ENCODE measurements at places on chromosomes 3 and 15.

GRCh38 chr3:143627336-143627735 lies 220.9 kb downstream of the SLC9A9 start:
- DNase-seq, result no peak

DNA sequence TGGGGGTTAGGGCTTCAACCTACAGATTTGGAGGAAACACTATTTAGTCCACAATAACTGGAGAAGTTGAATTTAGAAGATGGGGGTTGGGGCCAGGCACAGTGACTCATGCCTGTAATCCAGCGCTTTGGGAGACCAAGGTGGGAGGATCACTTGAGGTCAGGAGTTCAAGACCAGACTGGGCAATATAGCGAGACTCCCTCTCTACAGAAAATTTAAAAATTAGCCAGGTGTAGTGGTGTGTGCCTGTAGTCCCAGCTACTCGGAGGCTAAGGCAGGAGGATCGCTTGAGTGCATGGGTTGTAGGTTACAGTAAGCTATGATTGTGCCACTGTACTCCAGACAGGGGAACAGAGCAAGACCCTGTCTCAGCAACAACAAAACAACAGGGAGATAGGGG lies 5.0 kb upstream of the DYNLT2B start:
- no peak for DNase-seq

DNA sequence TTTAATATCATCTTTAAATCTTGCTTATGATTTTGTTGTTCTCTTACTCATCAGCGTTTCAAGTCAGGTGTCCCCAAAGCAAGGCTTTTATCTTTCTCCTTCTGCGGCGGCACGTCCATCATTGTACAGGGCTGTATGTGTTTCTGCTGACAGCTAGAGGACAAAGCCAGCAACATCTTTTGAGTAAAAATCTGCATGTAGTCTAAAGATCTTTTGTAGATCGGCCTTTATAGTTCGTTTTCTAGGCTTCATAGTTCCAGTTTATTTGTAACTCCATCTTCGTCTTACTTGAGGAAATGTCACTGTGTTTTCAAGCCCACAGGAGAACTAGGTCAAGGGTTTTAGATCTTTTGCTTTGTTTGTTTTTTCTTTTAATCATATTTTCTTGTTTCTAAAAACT lies 211.4 kb upstream of the TOPAZ1 start:
- no peak for DNase-seq

GRCh38 chr3:172009803-172010202 lies 29.6 kb upstream of the FNDC3B start:
- no peak for DNase-seq

DNA sequence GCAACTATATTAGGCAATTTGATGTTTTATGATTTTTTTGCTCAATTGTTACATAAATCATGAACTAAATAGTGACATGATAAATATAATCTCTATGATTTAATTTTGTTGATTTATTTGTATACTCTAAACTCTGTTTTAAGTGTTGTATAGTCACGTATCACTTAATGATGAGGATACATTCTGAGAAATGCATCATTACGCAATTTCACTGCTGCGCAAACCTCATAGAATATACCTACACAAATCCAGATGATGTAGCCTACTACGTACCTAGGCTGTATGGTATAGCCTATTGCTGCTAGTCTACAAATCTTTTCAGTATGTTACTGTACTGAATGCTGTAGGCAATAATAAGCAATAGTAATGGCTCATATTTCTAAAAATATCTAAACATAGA lies 1029.8 kb downstream of the SI start:
- no peak for DNase-seq

- peak; percentile 33 for DNase-seq
Observed at GRCh38 chr3:187679638-187680396, 9.6 kb upstream of the SST start.

GRCh38 chr3:197753263-197753662 lies 3.6 kb downstream of the FYTTD1 start:
- DNase-seq, result no peak

DNA sequence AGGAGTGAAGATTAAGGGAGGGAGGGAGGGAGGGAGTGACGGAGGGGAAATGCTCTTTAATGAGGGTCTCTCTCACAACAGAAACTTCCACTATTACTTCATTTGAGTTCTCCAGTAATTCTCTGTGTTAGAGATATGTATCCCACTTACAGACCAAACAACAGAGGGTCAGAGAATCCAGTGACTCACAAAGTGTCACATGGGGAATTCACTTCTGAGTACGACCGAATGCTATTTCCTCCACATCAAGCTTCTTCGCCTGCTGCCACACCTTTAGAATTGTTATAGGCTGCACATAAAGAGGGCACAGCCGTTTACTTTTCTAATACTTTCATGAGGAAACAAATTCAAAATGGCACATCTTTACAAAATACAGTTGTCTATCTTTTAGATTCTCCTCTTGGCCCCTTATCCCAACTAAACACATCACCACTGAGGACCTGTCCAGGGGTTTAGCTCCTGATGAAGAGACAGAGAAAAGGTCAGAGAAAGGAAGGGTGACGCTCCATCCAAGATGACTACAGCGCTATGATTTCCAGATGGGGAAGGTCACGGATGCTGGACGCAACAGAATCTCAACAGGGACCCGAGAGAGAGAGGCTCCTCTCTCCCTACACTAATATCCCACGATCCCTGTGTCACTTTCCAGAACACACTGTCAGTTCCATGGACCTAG lies 119.0 kb downstream of the XXYLT1 start:
- no peak for DNase-seq

DNA sequence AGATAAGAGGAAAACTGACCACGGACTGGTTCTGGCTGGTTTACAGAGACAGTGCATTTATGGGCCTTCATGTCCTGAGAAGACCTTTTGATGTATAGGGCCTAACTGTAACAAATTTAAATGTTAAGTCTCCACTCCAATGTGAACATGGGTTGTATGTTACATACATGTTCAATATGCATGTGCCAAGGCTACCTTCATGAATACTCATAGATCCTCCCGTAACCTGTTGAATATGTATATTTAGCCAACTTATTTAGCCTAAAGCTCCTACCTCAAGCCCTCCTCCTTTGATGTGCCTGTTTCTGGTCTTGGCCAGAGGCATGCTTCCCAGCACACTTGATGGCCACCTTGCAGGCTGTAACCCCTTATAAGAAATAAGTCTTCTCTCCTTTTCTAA lies at the start of gene OR5H2:
OR5H2 (plus strand) TSS at position 301 of the 400 bp plus-strand sequence. CDS start 398 bp downstream, outside the sequence.
- DNase-seq, result no peak

DNA sequence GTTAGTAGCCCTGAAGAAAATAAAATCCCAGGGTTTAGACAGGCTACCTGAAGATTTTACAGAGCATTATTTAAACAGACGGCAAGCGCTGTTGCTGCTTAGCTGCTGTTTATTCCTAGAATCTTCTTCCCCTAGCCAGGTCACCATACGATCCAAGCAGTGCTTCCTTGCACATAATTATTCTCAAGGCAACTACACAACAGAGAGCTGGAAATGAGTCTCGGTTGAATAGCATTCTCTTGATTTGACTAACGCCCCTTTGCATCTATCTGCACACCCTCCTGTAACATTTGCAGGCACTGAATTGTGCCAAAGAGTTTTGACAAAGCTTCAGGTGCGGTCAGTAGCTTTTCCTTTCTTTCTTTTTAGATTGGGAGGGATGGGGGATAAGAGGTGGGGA lies 564.4 kb downstream of the TBL1XR1 start:
- DNase-seq, result no peak

DNA sequence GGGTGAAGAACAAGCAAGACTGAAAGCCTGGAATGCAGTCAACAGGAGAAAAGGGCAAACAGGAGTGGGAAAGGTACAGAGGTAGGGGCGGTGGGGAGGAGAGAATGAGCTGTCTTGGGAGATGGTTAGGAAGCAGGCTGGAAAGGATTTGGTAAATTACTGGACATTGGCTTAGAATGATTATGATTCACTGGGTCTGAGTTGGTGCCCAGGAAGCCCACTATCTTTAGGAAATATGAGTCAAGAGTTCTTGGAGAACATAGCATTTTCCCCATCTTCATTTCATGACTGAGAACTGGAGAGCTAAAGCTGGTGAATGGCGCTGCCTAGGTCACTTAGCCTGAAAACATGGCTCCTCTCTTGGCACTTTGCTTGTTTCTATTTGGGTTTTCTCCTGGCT lies 74.7 kb upstream of the C3orf80 start:
- DNase-seq, result no peak

GRCh38 chr15:64686130-64686735 lies 89.2 kb downstream of the RBPMS2 start:
- peak; percentile 37 for DNase-seq

- DNase-seq, result no peak
Observed at GRCh38 chr3:192919901-192920300, 2.2 kb upstream of the MB21D2 start.

DNA sequence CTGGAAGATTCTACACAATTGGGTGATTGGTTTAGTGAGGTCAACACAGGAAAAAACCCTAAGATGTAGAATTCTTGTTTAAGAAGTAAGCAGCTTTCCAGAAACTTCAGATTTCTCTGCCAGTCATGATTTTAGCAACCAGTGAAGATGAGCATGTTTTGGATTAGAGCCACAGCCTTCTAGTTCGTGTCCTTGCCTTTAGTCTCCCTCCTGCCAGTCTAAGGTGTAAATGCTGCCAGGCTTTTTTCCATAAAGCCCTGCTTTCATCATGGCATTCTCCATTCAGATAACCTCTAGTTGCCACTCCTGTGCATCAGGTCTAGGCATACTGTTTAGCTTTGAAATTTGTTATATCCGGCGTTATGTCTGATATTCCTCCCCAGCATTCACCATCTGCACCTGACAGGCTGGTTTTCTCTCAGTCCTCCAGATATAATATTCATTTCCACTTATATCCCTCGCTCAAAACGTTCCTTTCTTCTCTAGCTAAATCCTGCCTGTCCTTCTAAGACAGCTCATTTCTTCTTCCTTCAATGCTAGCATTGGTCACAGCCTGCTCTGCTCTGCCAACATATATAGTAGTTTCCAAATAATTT lies 37.4 kb downstream of the SYN2 start:
- no peak for DNase-seq

DNA sequence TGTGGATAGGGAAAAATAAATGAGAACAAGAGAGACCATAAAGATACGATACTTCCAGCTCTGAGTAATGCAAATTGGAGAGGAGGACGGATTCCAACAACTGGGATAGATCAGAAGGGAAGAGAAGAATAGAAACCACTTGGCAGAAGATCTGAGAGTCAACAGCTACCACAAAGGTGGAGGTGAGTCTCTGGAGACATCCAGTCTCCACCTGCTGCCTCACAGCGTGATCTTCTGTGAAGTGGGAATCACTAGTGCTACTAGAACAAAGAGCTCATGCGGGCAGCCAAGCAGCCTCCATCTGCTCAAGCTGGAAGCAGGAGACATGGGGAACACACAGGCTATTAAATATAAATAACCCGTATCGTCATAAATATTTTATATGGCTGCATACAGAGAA lies 558.5 kb upstream of the CFAP20DC start:
- no peak for DNase-seq
